ENCODE measurements at places on chromosomes 13 and 19.

- DNase-seq, result no peak
Measured at GRCh38 chr19:33840382-33840781, 43.7 kb downstream of the KCTD15 start.

GRCh38 chr13:60661521-60661920 is 264.5 kb downstream of the TDRD3 start:
- DNase-seq, result no peak

- no peak for DNase-seq
Measured at GRCh38 chr13:86569119-86569518, 769.9 kb upstream of the SLITRK6 start.

- no peak for DNase-seq
Measured at GRCh38 chr13:98846521-98846920, 94.0 kb upstream of the SLC15A1 start.

- DNase-seq, result no peak
Measured at GRCh38 chr13:103325672-103326071, 259.5 kb upstream of the SLC10A2 start.

GRCh38 chr13:33381906-33382305 is 96.4 kb upstream of the STARD13 start:
- DNase-seq, result no peak

- DNase-seq, result peak; percentile 46
Measured at GRCh38 chr19:11203194-11204075, 6.1 kb upstream of the KANK2 start.

DNA sequence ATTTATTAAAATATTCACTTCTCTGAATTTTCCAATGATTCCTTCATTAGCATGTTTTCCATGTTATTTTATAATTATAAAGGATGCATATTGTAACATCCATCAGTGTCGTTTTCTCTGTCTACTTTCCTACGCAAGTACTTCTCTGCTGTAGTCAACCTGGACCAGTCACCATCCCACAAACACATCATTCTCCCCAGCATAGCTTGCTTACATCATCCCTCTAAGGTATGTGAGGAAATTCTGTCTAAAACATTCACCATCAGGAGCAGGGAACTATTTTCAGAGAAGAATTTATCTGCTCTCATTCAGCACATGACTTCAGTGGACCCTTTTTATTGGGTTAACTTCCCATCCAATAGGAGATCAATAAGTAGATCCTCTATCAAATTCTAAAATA is 806.1 kb upstream of the ARGLU1 start:
- no peak for DNase-seq

- no peak for DNase-seq
Measured at GRCh38 chr19:23957660-23958281, 43.1 kb downstream of the ZNF726 start.

GRCh38 chr13:38535261-38535660 is 151.6 kb upstream of the FREM2 start:
- no peak for DNase-seq

DNA sequence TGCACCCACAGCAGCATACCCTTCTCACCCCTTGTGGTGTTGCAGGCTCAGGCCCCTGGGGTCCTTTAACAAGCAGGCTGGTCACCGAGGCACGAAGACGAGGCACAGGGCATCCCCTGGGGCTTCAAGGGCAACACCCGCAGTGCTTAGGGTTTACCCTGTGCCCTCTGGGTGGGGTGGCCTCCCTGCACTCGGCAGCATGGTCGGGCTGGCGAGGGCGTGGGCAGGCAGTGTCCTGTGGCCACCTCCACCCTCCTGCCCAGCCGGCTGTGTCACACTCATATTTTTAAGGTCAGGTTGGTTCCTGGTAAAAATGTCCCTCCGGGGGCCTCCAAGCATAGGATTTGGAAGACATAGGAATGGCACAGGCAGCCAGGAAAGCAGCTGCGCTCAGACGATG is 11.4 kb upstream of the ZNF135 start:
- no peak for DNase-seq

DNA sequence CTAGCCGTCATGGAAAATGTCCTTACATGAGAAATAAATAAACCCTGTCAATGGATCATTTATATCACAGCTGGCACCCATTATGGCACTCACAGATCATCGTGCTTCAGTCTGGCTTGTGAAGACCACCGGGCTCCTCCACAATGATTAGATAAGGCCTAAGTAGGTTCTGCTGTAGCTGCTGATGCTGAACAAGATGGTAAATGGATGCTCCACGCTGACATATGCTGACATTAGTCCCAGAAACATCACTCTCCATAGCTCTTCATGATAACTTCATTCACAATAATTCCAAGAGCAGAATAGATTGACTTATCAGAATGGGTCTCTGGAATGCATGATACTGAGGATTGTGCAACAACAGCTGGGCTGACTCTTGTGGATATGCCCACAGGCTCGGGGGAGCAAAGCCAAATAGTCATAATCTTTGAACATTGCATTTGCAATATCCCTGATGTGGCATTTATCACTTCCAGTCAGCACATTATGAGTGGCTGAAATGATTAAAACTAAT is 63.8 kb upstream of the RXFP2 start:
- DNase-seq, result no peak

DNA sequence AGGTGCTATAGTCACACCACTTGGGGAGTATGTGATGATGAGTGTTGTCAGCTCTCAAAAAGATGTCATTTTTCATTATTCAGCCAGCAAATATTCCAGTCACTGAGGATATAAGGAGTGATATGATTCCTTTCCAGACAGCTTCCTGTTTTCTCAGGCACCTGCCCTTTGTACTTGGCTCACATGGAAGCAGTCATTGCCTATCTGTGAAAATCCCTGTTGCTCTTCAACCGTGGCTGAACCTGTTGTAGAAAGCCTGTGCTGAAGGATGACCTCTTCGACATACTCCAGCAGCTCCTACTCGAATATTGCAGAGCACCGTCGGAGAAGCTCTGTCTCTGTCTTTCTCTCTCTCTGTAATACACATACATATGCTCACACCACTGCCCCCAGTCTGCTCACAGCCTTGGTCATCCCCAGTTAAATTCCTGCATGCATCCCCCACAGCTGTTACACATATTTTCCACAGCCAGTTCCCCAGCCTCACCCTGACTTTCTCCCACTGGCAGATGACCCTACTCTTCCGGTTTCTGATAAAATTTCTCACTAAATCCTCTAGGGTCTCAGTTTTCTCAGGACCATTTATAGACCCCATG is 204.2 kb upstream of the ARGLU1 start:
- no peak for DNase-seq

DNA sequence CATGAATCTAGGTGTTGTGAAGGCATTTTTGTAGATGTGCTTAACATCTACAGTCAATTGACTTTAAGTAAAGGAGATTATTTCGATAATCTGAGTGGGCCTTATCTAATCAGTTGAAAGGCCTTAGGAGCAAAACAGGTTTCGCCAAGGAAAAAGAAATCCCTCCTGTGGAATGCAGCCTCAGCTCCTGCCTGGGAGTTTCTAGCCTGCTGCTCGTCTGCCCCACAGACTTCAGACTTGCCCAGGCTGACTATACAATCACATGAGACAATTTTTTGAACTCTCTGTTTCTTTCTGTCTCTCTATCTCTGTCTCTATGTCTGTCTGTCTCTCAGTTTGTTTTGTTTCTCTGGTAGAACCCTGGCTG is 312.5 kb downstream of the OLFM4 start:
- no peak for DNase-seq

GRCh38 chr13:41709511-41709910 is 251.4 kb downstream of the VWA8 start:
- DNase-seq, result no peak

DNA sequence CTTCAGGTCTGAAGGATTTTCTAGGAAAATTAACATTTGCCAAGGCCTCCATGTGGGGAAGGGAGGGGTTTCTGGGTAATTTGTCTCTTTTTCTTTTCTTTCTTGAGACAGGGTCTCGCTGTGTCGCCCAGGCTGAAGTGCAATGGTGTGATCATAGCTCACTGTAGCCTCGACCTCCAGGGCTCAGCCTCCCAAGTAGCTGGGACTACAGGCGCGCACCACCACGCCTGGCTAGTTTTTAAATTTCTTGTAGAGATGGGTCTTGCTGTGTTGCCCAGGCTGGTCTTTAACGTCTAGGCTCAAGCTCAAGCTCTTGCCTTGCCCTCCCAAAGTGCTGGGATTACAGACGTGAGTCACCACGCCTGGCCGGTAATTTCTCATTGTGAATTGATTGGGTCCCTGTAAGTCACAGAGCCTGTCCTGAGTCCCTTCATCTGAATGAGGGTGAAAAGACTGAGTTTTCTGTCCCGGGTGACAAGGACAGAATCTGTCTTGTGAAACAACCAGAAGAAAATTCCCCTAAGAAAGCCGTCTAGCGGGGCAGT is 10.0 kb upstream of the SPC24 start:
- DNase-seq, result no peak

DNA sequence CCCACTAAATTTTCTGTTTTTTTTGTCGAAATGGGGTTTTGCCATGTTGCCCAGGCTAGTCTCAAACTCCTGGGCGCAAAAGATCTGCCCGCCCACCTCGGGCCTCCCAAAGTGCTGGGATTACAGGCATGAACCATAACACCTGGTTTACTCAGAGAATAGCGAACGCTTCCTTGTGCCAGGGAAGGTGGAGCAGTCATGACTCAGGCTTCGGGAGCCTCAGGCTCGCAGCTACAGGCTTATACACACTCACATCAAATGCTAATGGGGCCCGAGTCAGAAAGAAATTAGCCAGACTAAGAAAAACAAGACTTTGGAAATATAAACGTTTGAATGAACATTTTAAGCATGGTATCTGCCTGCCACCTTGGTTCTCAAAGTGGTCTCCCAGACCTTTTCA is 11.0 kb upstream of the TPT1 start:
- DNase-seq, result no peak

DNA sequence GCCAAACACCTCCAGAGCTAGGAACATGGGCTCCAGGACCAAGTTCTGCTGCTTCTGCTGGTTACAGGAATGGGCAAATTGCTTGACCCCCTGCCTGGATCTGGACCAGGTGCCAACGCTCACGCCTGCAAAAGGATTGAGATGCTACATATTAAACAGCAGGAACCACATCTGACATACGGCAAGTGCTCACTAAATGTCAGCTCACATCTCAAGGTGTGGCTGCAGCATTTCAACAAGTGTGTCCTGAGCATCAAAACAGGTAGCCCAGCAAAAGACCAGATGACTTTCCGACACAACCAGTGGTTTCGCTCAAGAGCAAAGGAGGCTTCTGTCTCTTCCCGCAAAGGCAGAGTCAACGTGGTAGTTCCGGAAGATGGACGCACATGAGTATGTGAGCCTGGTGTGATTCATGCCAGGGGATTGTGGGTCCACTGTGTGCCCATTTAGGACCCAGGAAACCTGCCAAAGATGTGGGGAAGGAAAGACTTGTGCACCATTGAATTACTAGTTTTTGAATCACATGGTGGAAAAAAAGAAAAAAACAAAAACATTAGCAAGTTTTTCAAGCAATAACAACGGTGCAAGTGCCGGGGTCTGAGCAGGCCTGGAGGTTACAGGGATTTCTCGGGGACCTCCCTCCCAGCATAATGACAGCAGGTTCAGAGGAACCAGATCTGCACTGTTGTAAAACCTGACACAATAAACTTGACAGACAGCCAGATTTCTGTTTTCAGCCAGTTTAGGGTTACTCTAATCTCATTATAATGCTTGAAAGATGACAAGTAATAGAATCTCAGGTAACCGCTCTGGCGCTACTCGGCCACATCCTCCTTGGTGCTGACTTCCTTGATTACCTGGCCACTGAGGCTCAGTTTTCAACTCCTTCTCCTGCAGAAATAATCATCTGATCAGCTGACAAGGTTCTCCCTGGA is 77.9 kb downstream of the SOX1 start:
- DNase-seq, result no peak

DNA sequence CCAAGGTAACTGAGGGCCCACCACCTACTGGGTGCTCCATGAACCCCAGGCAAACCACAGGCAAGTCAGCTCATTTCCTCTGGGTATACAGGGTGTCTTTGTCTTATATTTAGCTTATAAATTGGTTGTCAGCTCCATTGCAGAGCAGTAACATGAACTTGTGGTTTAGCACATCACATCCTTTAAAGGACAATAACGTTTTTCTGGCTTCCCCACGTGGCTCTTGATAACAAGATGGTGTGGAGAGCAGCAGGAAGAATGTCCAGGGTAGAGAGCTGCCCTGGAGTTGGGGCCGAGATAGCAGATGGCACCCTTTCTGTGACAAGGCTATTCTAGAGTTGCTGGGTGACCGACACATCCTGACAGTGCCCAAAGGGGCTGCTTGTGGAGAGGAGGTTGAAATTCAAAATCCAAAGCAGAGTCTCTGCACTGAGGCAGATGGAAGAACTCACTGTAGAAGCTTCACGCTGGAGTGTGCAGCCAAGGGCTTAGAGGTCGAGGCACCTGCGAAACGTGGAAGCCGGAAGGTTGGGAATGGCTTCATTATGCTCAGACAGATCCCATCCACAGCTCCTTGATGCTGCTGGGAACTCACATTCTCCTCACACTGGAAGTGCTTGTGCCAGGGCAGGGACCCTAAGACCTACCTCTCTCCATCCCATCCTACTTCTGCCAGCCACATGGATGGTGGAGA is 133.0 kb upstream of the FRY start:
- no peak for DNase-seq

DNA sequence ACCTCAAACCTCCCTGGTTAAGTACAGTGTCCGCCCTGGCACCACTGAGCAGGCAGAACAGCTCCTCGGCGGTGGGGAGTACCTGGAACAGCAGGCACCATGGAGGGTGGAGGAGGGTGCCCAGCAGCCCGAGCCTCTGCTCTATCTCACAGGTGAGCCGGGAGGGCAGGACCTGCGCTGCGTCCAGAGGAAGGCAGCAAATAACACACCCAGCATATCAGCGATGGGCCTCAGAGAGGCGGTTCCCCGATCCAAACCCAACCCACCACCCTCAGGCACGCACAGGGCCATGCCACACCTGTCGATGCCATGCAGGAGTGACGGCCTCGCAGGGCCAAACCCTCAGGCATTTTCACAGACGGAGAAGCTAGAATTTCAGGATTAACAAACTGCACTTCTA is 11.8 kb downstream of the PEPD start:
- no peak for DNase-seq

DNA sequence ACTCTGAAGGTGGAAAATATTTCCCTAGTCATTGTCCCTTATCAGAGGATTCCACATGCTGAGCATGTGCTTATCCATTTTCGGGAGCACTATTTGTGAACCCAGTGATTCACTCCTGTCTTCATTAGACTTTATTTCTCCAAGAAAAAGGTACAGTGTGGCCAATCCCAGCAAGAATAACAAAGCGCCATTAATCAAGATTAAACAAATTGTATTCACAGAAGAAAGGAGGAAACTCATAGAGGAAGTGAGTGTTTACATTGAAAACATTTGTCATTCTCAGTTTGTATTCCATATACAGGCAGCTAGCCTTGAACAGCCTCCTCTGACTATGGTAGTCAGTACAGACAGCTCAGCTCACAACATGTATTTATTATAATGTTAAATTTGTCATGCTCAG is 1669.9 kb upstream of the SPRY2 start:
- no peak for DNase-seq

DNA sequence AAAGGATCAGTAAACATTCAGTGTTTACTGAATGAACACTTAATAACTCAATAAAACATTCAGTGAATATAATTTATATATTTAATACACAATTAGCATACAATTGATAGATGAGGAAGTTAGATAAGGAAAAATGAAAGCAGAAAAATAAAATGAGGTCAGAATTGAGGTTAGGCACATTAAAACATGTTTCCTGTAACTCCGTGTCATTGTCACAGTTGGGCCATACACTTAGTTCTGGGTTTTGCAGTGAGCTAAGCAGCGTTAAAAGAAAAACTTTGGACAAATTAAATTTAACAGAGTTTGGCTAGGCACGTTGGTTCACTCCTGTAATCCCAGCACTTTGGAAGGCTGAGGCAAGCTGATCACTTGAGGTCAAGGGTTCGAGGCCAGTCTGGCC is 71.4 kb downstream of the MIPEP start:
- no peak for DNase-seq

GRCh38 chr19:10517760-10518443 is 655 bp upstream of the S1PR5 start:
- DNase-seq, result no peak
